ENCODE measurements at places on chromosomes 3 and 15. TPM values are rescaled to one million over a fixed set of nuclear protein-coding genes. Genes with fewer than 3 reads are reported as not detected.

The STXBP5L gene
- 0.33 TPM for polyA plus RNA-seq

The CAMKV gene
- not detected for polyA plus RNA-seq

The SUSD5 gene
- polyA plus RNA-seq, result 4.5 TPM

The CHRNB4 gene
- polyA plus RNA-seq, result 3.3 TPM

The PHLDB2 gene
- 122 TPM for polyA plus RNA-seq

The ZIC1 gene
- polyA plus RNA-seq, result 0.08 TPM

The TMOD2 gene
- 5.7 TPM for polyA plus RNA-seq

The SIDT1 gene
- 3.8 TPM for polyA plus RNA-seq

The MED12L gene
- 2.7 TPM for polyA plus RNA-seq

The ROBO2 gene
- 106 TPM for polyA plus RNA-seq

The PIERCE2 gene
- polyA plus RNA-seq, result 6.6 TPM

The PRRT3 gene
- polyA plus RNA-seq, result 4.4 TPM

The RBP2 gene
- polyA plus RNA-seq, result 0.75 TPM

The KATNBL1 gene
- polyA plus RNA-seq, result 90.2 TPM

The CKMT1A gene
- 2.5 TPM for polyA plus RNA-seq

The USP19 gene
- 56.3 TPM for polyA plus RNA-seq

The ATP13A5 gene
- polyA plus RNA-seq, result 0.22 TPM

The EPHB3 gene
- polyA plus RNA-seq, result 27.6 TPM

The CCR9 gene
- 0.05 TPM for polyA plus RNA-seq

The WDR53 gene
- 18.5 TPM for polyA plus RNA-seq

The ADAMTS17 gene
- polyA plus RNA-seq, result 2.3 TPM

The ITIH1 gene
- not detected for polyA plus RNA-seq

The TMEM207 gene
- 18.1 TPM for polyA plus RNA-seq

The MKRN2OS gene
- 2.6 TPM for polyA plus RNA-seq

The KCNH8 gene
- polyA plus RNA-seq, result 1.8 TPM

The LRRC3B gene
- polyA plus RNA-seq, result 1.8 TPM

The IQCH gene
- 10.0 TPM for polyA plus RNA-seq

The AADACL2 gene
- polyA plus RNA-seq, result not detected

The ATXN7 gene
- 29.0 TPM for polyA plus RNA-seq

The CMC1 gene
- 31.5 TPM for polyA plus RNA-seq

The ERICH6 gene
- polyA plus RNA-seq, result 1.0 TPM

The THSD4 gene
- polyA plus RNA-seq, result 30.2 TPM

The C2CD4A gene
- 0.33 TPM for polyA plus RNA-seq

The GOLGA8T gene
- polyA plus RNA-seq, result 0.35 TPM

The RRP9 gene
- 17.6 TPM for polyA plus RNA-seq

The TIGIT gene
- 0.08 TPM for polyA plus RNA-seq

The TRIM71 gene
- polyA plus RNA-seq, result 10.4 TPM

The LRTM1 gene
- not detected for polyA plus RNA-seq

The ROPN1 gene
- 0.25 TPM for polyA plus RNA-seq

The NTRK3 gene
- polyA plus RNA-seq, result 13.7 TPM

The CCK gene
- not detected for polyA plus RNA-seq

The IQCF5 gene
- not detected for polyA plus RNA-seq
